ENCODE measurements at places on chromosomes 4 and X. TPM values are rescaled to one million over a fixed set of nuclear protein-coding genes. Genes with fewer than 3 reads are reported as not detected.

GRCh38 chrX:104482757-104483156 is 83.2 kb upstream of the IL1RAPL2 start:
- no peak for DNase-seq

DNA sequence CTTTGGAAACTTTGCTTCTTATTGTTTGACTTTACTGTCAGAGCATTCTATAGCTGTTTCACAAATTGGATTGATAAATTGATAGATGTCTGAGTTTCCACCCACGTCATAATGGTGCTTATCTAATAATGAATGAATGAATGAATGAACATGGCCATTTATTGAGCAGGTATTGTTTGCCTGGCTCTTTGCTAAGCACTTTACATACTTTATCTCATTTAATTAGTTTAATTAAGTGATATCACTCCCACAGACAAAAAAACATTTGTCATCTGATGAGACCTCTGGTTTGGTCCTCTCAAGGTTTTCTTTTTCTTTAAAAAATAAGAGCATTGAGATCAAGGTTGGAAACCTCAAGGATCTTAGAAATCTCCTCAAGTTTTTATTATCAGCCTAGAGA is 2.8 kb downstream of the FRAS1 start:
- no peak for DNase-seq

- no peak for DNase-seq
Measured at GRCh38 chr4:153074936-153075630, 129.2 kb upstream of the TRIM2 start.

- DNase-seq = no peak
Measured at GRCh38 chr4:7709431-7709830, 230.2 kb downstream of the AFAP1 start.

GRCh38 chr4:123463869-123464268 is 67.3 kb downstream of the SPRY1 start:
- no peak for DNase-seq

DNA sequence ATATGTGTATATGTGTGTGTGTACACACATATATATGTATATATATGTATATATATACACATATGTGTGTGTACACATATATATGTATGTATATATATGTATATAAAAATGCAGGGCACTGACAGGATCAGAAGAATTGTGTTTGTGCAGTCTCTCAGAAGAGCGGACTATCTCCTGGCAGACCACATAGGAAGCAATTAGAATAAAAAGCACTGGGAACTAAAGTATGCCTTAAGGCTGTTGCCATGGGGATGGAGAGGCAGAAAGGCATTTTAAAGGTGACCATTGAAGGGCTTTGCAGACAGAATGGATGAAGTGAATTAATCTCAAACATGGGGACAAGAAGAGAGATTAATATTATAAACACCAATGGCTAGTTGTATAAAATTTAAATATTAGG is 33.7 kb upstream of the USP51 start:
- no peak for DNase-seq

DNA sequence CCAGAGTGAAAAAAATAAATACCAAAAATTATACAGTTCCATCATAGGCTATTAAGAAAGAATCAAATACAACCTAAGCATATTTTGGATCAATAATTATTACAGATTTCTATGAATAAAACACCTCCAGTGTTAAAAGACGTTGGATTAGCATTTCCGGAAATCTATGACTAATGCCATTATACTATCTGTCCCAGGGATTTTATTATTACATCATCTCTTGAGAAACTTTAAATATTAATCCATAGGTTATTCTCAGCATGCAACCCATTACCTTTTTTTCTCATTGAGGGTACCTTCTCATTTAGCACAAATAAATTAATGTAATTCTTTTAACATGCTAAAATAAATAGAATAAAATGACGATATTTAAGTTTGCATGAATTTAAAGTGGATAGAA is 44.6 kb downstream of the CXorf58 start:
- DNase-seq = no peak

DNA sequence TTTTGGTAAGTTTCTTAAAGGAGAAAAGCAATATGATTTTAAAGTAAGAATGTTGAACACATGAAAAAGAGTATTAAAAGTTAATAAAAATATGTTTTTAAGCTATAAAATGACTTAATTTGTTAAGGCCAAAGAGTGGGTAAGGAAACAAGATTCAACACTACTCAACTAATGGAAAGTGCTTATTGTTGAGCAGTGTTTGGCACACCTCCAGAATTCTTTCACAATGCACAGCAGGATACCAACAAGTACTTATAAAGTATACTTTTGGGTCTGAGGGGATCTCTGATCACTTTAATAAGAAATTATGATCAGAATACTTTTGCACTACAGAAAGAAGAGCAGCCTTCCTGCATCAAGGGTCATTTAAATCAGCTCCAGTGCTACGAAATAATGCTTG is 5.9 kb downstream of the LAMP2 start:
- DNase-seq = no peak

GRCh38 chr4:11424000-11424399 is 4.7 kb downstream of the HS3ST1 start:
- DNase-seq = no peak

- DNase-seq = no peak
Measured at GRCh38 chr4:154779362-154779947, 1.6 kb upstream of the RBM46 start.

DNA sequence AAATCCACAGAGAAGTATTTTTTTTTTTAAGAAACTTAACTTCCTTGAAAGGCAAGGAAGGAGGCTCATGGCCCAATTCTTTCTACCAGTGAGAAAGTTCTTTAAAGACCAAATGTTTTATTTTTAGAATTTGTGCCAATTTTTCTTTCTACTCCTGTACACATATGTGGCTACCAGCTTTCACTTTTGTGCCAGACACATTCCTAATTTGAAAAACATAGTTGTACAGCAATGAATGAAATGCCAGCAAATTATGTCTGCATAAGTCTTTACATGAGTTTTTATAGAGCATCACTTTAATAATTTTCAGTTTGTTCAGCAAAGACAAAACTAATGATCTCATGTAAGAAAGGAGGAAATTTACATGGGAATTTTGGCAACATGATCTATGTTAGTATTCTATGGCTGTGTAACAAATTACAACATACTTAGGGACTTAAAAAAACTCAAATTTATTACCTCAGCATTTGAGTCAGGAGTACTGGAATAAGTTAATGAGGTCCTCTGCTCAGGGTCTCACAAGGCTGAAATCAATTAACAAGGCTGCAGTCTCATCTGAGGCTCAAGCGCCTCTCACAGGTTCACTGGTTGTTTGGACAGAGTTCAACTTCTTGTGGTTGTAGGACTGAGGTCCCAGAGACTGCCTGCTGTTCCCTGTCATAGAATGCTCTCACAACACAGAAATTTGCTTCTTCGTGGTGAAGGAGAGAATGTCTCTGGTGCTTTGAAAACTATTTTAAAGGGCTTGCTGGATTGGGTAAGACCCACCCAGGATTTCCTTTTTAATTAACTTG is 678.2 kb upstream of the FAM241A start:
- no peak for DNase-seq

DNA sequence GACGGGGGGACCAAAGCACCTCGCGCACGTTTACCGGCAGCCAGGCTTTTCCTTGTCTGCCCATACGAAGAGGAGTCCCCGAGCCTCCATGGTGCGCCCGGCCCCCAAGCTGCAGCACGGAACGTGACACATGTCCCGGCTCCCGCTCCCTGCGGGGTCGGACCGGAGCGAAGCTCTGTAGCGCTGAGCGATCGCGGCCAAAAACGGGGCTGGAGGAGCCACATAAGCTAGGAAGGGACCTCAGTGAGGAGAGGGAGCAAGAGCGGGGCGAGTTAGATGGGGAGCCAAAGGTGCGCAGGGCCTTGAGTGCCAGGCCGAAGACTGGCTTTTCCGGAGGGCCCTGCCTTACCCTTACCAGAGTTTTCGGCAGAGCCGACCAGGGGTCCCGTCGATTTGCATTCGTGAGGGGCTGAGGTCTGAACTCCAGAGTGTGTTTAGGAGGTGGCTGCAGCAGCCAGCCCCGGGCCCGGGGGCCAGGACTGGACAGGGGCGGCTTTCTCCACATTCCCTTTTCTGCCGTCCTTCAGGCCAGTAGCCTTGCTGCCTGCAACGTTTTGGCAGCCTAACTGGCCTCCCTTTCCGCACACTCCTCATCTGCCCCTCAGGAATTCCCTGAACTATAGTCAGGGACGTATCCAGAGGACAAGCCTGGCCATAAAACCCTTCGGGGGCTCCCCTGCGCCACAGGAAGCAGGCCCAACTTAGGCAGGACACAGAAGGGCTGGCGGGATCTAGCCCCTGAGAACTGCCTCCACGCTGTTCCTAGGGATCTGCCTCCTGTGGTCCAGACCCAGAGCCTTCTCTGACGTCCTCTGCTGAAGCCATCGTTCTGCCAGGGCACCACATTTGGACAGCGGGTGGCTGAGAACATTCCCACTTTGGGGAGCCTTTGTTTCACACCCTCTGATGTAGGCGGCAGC is 689 bp downstream of the SSR4 start:
- no peak for DNase-seq

- no peak for DNase-seq
Measured at GRCh38 chr4:139665079-139665689, 435 bp upstream of the MGST2 start.

- peak; percentile 39 for DNase-seq
Measured at GRCh38 chrX:100615005-100615404, 21.6 kb downstream of the TSPAN6 start.

GRCh38 chr4:155828628-155829027 is 37.4 kb downstream of the ASIC5 start:
- peak; percentile 45 for DNase-seq

- DNase-seq = no peak
Measured at GRCh38 chr4:142373610-142374009, 472.5 kb downstream of the INPP4B start.

- no peak for DNase-seq
Measured at GRCh38 chrX:130909469-130910136, 6.6 kb upstream of the ENOX2 start.

- no peak for DNase-seq
Measured at GRCh38 chr4:153024466-153024865, 88.3 kb downstream of the FHDC1 start.

DNA sequence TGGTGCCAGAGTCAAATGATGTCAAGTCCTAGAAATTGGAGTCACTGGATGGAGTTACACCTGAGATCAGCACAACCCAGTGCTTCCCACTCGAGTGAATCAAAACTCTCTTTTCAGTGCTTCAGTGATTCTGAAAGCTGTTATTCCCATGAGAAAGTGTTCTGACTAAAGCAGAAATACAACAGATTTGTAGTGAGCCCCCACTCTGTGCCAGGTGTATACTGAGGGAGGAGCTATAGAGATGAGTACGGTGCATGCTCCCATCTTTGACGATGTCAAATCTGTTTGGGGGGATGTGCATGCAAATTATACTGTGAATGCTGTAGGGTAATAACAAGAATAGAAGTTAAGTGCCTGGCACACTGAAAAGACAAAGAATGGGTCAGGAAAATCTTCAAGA is 330.2 kb downstream of the HS3ST1 start:
- no peak for DNase-seq

- no peak for DNase-seq
Measured at GRCh38 chrX:2589186-2590020, 88.6 kb upstream of the DHRSX start.

DNA sequence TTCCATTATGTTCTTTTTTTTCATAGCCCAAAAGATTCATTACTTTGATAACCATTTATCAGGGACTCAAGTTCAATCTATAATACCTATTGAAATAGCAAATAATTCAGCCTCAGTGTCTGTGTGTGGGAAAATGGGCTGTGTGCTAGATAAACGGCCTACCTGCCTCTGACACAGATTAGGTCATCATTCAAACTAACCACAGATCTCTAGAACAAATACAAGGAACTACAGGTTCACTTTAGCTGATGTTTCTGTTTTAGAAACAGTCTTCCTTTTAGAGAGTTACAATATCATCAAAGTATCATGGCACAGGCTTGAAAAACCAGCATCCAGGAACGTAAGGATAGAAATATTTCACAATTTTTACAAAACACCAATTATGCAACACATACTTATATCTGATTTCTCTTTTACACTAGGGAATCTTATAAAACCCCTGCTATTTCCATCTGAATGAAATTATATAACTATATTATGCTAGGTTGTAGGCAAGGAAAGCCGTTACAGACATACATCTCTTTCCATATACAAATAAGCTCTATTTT is 56.6 kb upstream of the MAB21L2 start:
- no peak for DNase-seq

DNA sequence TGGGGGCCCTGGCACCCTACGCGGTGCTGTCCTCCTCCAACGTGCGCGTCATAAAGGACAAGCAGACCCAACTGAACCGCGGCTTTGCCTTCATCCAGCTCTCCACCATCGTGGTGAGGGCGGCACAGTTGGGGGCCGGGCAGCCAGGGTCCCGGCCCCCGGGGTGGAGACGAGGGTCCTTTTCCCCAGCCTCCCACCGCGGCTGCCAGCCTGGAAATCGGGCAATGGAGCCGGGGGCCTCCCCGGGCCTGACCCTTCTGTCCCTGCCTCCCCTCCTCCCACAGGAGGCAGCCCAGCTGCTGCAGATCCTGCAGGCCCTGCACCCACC is 13.7 kb upstream of the UBA1 start:
- DNase-seq = no peak

GRCh38 chr4:158229768-158230167 is 19.5 kb downstream of the TMEM144 start:
- no peak for DNase-seq

GRCh38 chr4:111963158-111963700 is 182.0 kb upstream of the FAM241A start:
- no peak for DNase-seq

- no peak for DNase-seq
Measured at GRCh38 chr4:95045429-95045828, 287.7 kb downstream of the BMPR1B start.

- no peak for DNase-seq
Measured at GRCh38 chr4:184269879-184270430, 52.3 kb upstream of the ENPP6 start.

DNA sequence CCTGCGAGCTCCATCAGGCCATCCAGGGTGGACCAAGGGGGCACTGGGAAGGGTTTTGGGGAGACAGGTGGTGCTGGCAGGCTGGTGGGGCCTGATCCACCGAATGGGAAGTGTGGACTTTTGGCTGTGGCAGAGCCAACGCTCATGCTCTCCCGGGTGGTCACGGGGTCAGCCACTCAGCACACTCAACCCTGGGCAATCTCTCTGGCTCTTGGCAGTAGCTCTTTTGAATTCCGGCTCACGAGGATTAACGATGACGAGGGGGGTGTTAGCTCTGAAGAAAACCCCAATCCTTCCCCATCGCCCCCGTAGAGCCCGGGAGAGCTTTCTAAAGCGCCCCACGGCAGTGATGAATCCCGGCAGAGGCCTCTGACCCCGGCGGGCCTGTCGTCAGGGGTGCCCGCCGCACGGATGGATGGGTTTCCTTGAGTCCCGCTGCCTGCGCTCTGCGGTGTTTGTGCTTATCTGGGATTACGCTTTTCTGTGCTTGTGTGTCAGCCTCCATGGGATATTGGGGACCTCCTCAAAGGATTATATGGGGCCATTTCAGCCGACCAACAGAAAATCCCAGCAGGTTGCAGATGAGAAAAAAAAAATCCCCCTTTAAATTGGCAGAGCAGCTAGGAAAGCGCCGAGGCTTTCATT is 156.8 kb upstream of the PSAPL1 start:
- DNase-seq = no peak

Gene FATE1
- total RNA-seq = not detected

Gene DKK2
- total RNA-seq = 2.7 TPM

Gene JAKMIP1
- 0.40 TPM for total RNA-seq

Gene MAOB
- total RNA-seq = 0.06 TPM

Gene ASIC5
- total RNA-seq = not detected

Gene SLITRK4
- not detected for total RNA-seq

Gene GAGE1
- total RNA-seq = 91.5 TPM

Gene TRMT44
- 19.5 TPM for total RNA-seq

Gene RAB9A
- 13.5 TPM for total RNA-seq

Gene HTR2C
- total RNA-seq = 0.86 TPM

Gene SLC2A9
- 1.2 TPM for total RNA-seq

Gene DSPP
- total RNA-seq = not detected

Gene SH3D19
- total RNA-seq = 5.3 TPM

Gene MAGEE1
- not detected for total RNA-seq

Data from Daoy (cell line).